Activated CD8-positive, alpha-beta T cell treated with anti-CD3 and anti-CD28 coated beads for 36 hours (primary cell): ENCODE measurements at places on chromosomes 11 and 22. TPM values are rescaled to one million over a fixed set of nuclear protein-coding genes. Genes with fewer than 3 reads are reported as not detected.

- DNase-seq = no peak
- no peaks in the 10 kb centered on the region for H3K36me3 ChIP-seq
- no peaks in the 10 kb centered on the region for H3K27me3 ChIP-seq
- H3K4me3 ChIP-seq = no peak overlapping the region
Observed at GRCh38 chr11:15745266-15745665, 611.1 kb downstream of the SOX6 start.

DNA sequence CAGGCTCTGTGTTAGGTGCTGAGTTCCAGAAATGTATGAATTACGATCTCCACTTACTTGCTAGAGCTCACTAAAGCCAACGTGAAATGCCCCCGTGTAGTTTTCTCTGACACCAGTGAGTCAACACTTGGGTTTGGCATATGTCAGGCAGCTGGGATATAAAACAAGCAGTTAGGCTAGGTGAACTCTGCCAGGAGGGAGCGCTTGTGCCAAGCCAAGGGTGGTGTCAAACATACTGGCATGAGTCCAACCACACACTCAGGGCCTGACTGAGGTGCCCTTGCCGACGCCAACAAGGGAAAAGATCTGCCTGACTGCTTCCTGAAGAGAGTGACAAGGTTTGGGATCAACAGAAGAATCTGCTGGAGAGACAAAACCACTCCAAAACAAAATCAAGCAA, 167.8 kb upstream of the NARS2 start:
- DNase-seq = no peak
- H3K4me3 ChIP-seq = no peak overlapping the region
- H3K4me1 ChIP-seq = no peaks in the 10 kb centered on the region
- H3K27ac ChIP-seq = no peak overlapping the region

Gene AGBL2
- total RNA-seq = 4.5 TPM

DNA sequence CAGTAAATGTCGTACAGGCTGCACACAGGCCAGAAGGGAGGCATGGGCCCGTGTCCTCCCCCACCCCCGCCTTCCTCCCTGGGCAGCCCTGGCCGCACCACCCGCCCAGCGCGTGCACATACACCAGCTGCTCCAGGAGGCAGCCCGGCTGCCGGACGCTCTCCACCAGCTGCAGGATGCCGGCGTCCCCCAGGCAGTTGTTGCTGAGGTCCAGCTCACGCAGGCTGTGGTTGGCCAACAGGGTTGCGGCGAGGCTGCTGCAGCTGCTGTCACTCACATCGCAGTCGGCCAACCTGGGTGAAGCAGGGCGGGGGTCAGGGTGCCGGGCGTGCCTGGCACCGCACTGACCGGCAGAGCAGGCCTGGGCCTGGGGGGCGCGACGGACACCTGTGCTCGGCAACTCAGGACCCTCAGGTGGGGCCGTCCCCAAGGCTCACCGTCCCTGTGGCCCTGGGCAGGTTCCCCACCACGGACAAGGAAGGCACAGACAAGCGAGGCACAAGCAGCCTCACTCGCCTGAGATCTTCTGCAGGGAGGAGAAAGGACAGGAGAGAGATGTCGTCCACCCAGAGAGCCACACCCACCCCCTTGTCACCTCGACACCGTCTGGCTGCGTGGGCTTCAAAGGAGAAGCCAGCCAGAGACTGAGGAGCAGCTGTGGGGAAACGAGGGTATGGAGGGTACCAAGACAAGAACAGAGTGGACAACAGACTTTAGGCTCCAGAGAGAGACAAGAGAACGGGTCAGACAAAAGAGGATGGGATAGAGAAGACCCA, 12.1 kb downstream of the RNH1 start:
- no peak overlapping the region for H3K4me3 ChIP-seq
- no peak for DNase-seq
- H3K4me1 ChIP-seq = peaks cover 13% of the 10 kb centered on the region
- H3K36me3 ChIP-seq = peaks cover 34% of the 10 kb centered on the region
- no peaks in the 10 kb centered on the region for H3K27me3 ChIP-seq
- peak overlapping the region; percentile 12 for H3K27ac ChIP-seq

Gene NUP98
- total RNA-seq = 88.4 TPM

Gene KLHL22
- total RNA-seq = 17.9 TPM
